CMK (cell line): ENCODE measurements at places on chromosomes 13 and 19.

DNA sequence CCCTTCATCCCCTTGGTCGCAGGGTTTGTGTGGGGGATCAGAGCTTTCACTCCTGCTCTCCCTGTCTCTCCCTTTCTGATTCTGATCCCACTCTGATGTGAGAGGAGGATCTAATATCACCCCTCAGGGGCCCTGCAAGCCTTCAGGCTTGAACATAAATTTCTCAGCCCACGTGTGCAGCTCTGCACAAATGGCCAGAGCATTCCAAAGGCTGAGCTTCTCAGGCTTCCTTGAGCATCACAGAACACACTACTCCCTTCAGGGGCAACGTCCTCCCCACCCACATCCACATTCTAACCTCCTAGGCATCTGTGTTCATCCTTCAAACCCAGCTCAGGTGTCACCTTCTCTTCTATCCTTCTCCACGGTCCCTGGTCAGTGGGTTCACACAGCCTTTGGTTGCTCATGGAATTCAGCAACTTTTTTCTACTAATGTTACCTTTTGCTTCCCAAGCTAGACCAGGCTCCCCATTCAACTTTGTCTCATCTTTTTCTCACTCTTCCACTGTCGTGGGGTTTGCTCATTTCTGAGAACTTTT is 24.4 kb upstream of the DOCK9 start:
- DNase-seq, result no peak

DNA sequence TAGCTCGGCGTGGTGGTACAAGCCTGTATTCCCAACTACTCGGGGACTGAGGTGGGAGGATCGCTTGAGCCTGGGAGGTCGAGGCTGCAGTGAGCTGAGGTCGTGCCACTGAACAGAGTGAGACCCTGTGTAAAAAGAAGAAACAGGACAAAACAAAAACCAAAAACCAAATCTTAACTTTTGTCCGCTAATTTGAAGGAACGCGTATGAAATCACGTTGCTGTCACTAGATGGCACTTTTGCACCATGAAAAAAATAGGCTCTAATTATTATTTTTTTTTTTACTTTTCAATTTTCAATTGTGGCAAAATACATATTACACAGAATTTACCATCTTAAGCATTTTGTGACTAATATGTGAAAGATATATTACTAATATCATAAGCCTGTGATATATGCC is 17.6 kb upstream of the ZNF835 start:
- no peak for DNase-seq

DNA sequence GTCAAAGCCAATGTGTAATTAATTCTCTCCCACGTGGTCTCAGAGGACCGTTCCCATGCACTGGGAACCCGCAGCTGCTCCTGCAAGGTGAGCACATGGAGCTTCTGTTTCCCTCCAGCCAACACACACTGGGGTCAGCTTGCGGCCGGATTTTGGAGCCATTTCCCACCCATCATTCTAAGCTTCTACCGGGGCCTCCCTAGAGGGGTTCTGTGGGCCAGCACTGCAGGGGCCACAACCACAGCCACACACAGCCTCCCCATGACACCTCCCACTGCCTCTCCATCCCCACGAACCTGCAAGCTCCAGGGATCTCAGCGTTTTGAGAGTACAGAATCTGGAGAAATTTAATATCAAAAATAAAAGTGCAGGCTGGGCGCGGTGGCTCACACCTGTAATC is 120.7 kb upstream of the SOX1 start:
- DNase-seq, result no peak

GRCh38 chr19:512547-513365 is 5.5 kb downstream of the TPGS1 start:
- DNase-seq, result no peak

DNA sequence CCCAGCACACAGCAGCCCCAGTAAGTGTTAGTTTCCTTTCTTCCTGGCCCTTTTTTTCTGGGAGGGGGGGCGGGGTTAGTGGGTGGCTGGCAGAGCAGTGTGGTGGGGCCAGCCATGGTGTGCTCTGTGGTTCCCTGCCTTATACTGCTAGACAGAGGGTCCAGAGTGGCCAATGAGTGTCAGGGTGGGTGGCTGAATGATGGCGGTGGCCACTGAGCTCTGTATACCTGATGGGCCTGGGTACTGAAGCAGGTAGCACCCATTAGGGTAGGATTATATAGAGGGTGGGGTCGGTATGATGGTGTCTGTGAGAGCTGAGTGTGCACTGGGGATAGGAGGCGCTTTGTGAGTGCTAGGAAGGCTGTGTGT is 13.8 kb downstream of the CIC start:
- no peak for DNase-seq

DNA sequence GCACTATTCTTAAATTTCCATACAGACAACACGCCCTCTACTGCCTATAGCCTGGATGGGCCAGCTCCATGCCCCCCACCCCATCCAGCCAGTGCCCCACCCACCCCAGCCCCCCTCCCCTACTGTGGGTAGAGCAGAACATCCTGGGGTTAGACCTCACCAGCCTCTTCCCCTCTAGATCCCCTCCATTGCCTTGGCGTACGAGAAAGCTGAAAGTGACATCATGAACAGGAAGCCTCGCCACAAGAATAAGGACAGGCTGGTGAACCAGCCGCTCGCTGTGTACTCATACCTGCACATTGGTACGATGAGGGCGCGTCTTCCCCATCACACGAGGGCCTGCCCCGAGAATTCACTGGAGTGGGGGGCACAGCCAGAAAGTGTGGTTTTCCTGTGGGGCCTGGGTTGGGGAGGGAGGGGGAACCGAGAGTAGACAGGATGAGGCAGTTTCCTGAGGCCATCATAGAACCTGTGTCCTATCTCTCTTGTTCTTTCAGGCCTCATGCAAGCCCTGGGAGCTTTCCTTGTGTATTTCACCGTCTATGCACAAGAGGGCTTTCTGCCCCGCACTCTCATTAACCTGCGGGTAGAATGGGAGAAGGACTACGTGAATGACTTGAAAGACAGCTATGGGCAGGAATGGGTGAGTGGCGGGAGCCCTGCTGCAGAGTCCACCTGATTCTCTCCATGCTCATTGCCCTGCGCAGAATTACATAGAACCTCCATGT is 29.1 kb downstream of the ATP12A start:
- no peak for DNase-seq

GRCh38 chr13:111663505-111663904 is 343.1 kb downstream of the TEX29 start:
- no peak for DNase-seq

DNA sequence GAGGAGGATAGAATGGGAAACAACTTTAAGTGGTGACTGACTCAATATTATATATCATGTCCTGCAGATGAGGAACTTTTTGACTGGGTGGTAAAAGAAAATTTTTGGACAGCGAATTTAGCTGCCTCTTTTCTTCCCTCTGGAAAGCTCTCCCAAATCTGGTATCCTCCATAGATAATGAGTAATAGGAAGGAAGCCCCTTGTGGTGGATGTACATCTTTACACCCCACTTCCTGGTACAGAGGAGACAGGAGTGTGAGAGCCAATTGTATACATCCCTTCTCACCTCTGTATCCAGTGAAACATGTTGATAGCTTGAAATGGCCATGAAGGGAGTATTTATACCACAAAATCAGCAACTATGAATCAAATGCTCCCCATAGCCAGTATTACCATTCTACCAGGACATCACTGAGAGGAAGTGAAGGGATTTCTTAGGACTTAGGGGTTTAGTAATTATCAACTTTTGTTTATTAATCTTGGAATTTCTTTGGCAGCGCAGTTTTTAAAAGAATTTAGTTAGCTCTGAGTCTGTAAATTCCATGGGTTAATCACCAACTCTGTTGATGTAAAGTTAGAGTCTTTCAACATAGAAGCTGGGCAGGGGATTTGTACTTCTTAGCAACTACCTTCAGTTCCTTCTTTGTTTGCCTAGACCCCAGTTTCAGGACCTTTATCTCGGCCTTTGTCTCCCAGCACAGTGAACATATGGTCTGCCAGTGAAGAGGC is 17.0 kb upstream of the TDRD3 start:
- no peak for DNase-seq

DNA sequence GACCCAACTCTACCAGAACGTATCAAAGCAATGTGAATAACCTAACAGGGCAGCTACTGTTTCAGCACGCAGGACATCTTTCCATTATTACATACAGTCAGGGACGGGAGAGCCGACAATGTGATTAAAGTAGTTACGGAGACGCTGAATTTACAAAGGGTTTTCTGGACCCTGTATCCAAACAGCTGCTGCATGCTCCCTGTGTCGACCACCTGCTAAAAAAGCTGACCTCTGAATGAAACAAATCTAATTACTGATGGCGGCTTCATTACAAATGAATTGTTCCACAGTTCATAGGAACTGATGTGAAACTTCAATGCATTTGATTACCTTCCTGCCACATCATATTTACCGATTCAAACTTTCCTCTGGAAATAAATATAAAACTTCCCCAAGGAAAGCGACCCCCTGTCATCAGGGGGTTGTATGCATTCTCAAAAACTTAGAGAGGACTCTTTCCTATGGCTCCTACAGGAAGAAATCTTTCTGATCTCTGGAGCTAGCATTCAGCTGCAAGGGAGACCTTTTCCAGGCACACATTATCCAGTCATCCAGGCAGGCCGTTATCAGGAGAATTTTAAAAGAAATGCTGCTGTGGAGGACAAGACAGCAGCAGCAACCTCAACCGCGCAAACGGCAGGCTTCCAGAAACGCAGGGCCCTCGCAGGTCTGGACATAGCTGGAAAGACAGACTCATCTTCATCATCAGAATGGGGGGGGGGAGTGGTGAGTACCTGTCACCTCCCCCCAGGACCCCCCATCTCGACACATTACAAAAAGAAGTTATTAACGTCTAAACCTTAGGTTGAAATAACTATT is 3.1 kb downstream of the EFNB2 start:
- no peak for DNase-seq

DNA sequence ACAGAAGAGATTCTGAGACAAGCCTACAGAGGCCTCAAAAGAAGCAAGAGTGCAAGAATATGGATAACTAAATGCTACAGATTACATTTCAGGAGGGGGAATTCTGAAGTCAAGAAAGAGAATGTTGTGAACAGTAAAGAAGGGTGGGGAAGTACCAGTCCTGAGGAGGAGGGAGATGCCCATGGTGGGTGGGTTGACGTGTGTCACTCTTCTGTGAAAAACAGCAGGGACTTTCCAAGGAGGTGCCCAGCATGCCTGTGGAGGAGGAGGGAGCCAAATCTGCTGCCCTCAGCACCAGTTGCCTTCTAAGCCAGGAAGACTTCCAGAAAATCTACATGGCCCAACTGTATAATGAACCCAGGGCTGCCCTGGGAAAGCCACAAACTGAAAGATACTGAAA is 87.7 kb downstream of the SGCG start:
- DNase-seq, result no peak

GRCh38 chr19:38557205-38557799 is 60.5 kb downstream of the MAP4K1 start:
- DNase-seq, result peak; percentile 33

DNA sequence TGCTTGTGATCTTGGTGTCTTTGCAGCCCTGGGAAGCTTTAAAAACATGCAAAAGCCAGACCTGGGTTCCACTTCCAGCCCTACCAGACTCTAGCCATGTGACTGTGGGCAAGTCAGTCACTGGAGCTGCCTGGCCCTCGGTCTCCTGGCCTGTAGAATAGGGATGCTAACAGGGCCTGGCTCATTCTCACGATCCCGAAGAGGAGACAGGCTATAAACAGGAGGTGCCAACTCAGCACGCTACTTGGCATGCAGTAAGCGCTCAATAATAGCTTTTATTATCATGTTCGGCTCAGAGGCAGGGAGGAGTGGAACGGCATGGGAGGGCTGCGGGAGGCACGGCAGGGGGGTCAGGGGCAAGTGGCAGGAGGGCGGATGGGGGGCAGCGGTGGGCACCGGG is 1.7 kb downstream of the CTXN1 start:
- DNase-seq, result no peak

GRCh38 chr13:36839281-36839680 is 20.3 kb downstream of the RFXAP start:
- DNase-seq, result no peak

DNA sequence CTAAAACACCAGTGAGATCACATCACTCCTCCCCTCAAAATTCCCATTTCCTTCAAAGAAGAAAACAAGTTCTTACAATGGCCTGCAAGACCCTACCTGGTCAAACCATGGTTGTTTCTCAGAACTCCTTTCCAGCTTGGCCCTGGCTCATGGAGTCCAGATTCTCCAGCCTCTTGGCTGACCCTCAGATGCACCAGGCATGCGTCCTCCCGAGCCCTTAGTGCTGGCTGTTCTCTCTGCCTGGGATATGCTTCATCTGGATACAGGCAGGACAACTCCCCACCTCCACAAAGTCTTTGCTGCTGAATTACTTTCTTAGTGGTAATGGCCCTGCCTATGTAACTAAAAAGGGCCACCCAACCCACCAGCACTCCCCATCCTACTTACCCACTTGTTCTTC is 94.3 kb downstream of the MBNL2 start:
- DNase-seq, result no peak

- DNase-seq, result no peak
Observed at GRCh38 chr13:42102961-42103865, 54.8 kb downstream of the DGKH start.
